ENCODE measurements at places on chromosomes 12 and 14. TPM values are rescaled to one million over a fixed set of nuclear protein-coding genes. Genes with fewer than 3 reads are reported as not detected.

The PMCH gene
- not detected for total RNA-seq

The TAS2R7 gene
- total RNA-seq, result not detected

The PTPRR gene
- 0.94 TPM for total RNA-seq

The KCNH5 gene
- not detected for total RNA-seq

- DNase-seq, result no peak
These were observed 60.4 kb downstream of the TTC7B start for GRCh38 chr14:90755661-90756304.

DNA sequence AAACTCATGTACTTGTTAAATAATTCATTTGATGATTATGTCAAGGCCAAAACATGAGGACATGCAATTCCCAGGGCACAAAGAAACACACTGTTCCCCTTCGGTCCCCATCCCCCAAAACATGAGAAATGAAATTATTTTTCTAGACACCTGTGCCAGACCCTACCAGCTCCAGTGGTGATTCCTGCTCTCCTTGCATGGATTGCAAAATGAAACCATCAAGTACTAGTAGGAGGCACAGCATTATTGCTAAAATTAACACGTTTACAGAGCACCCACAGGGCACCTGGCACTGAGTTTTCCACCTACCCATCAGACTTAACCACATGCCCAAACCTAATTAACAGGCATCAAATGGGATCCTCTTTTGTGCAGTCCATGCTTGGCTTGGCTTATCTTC lies 76.6 kb downstream of the ZFC3H1 start:
- no peak for DNase-seq

DNA sequence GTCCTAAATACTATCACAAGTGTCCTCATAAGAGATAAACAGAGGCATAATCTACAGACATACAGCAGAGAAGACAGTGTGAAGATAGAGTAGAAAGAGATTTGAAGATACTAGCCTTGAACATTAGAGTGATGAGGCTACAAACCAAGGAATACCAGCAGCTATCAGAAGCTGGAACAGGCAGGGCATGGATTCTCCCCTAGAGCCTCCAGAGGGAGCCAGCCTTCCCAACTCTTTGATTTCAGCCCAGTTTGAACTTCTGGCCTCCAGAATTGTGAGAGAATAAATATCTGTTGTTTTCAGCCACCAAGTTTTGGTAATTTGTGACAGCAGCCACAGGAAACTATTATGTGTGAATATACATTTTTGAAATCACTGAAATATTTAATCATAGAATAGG lies 47.2 kb downstream of the CCDC91 start:
- DNase-seq, result no peak

DNA sequence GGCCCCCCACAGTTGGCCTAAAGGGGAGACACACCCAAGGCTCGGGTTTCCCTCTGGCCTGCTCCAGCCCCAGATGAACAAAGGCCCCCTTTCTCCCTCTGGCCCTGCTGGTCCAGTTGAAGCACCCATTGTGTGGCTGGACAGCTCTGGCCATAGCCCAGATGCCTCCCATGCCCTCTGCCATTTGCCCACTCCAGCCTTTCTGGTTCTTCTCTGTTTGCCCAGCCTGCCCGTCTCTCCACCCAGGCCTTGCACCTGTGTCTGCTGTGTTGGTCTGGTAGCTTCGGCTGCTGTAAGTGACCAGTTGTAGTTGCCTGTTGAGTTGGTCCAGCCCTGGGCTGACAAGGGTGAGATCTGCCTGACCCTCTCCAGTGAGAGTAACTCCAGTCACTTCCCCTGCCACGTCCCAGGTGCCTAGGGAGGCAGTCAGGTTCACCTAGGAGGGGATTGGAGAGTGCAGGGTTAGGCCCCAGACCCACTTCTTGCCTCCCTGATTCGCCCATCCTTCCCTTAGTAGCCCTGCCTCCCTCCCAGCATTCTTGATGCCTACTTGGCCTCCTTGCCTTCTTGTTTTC lies 3.0 kb downstream of the B4GALNT1 start:
- peak; percentile 68 for DNase-seq

DNA sequence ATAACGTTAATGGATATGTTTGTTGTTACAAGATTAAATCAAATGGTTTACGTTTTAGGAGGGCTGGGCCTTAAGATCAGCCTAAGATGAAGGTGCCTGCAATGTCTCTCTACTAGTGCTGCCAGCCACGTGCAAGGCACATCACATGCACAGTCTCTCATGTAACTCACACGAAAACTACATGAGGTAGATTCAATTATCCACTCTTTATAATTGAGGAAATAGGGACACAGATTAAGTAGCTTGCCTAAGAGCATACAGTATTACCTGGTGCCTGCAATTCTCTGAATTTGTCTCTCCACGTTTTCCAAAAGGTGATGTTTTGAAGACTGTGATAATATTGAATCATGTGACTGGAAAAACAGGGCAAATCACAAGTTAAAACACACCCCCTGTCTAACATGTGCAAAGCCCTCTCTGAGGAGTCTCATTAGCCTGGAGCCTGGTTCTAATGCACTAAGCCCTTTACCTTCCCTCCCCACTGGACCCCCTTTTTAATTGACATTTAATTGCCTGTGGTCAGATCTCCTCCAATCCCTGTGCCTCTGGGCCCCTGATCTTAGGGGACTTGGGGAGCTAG lies 14.6 kb upstream of the ATP2A2 start:
- no peak for DNase-seq

- DNase-seq, result no peak
These were observed 277.9 kb upstream of the FLRT2 start for GRCh38 chr14:85252011-85252410.

DNA sequence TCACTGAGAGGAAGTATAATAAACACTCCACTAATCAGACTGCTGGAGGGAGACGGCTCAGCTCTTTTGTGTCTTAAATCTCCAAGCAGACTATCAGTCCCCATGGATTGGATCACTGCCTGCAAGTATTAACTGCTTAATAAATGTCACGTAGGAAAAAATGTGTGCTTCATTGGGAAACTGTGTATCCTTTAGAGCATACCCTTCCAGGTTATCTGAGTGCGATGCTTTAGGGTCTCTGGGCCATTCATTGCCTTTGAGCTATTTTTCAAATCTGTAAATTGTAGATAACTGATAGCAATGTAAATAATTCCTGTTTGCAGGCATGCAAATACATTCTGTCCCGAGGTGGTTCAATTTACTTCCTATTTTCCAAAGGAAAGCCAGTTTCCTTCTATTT lies 45.0 kb upstream of the VASH1 start:
- DNase-seq, result no peak

DNA sequence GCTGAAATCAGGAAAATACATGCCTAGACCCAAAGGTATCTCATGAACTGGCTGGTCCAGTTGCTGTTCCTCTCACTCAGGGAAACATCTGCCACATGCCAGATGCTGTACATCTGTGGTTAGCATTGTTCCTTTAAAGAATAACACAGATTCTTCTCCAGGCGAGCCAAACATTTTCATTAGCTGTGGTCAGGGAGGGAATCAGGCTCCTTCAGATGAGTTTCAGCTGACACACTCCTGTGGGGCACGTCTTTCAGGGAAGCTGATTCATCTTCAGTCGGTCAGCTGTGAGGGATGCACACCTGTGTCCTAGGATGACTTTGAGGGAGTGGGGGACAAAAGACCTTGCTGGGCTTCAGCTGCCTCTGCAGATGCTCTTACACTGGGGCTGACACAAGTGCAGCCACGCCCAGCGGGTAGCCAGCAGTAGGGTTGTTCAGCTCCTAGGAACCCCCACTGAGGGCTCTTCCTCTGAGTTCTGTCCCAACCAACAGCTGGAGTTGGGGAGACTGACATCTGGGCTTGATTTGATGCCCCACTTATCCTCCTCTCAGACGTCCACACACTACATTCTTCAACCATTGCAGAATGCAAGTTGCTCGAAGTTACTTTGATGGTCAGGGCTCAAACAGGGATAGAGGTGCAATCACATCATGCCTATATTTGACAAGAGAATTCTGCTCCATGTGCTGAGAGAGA lies 155.0 kb downstream of the NUAK1 start:
- peak; percentile 31 for DNase-seq

GRCh38 chr14:80456209-80456608 lies 244.9 kb upstream of the DIO2 start:
- peak; percentile 58 for DNase-seq

GRCh38 chr14:50970886-50971781 lies 26.9 kb upstream of the PYGL start:
- DNase-seq, result no peak

- DNase-seq, result no peak
These were observed 57.3 kb downstream of the DAD1 start for GRCh38 chr14:22531451-22532344.

DNA sequence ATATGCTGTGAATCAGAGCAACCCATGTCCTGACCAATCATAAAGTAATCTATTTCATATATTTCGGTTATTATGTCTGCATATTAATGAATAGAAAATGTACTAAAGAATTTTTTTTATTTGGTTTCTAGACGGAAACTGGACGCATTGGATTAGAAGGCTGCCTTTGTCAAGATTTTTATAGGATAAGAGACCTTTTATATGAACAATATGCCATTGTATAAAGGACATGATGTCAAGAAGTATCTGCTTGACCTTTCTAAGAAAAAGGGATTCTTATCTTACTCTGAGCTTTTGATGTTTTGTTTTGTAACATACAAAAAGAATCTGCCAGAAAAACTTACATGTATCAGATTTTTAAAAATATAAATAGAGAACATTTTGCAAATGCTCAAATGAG lies 39.8 kb downstream of the CPSF2 start:
- DNase-seq, result no peak

DNA sequence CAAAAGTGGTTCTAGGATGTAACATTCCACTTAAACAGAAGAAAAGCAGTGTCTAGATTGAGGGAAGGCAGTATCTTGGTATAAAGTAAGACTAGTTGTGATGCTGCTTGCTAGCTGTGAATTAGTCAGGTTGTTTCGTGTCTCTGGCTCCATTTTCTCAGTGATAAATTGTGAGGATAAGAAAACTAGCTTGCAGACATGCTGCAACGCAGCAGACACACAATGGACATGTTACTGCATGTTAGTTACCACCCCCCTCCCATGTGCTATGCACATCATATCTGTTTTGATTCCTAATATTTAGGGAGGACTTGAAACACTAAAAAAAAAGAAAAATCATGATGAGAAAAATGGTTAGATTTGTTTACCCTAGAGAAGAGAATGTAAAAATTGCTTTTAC lies 2.9 kb downstream of the CCNK start:
- DNase-seq, result no peak

GRCh38 chr14:61876362-61877034 lies 114.3 kb downstream of the SNAPC1 start:
- peak; percentile 20 for DNase-seq

DNA sequence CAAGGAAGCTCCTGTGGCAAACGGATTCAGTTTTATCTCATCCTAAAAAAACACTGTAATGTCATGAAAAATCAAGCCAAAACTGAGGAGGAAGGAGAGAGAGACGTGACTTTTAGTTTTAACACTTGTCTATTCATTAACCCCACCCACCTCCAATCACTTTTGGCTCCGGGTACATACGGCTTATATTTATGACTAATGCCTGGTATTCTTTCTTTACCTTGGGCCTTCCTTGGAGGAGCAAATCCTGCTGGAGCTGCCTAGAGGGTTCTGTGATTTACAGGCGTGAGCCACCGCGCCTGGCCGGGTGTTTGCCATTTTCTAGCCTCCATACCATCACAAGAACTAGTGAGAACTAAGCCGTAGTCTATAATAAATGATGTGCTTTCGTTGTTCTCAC lies 60.8 kb upstream of the RTRAF start:
- no peak for DNase-seq

DNA sequence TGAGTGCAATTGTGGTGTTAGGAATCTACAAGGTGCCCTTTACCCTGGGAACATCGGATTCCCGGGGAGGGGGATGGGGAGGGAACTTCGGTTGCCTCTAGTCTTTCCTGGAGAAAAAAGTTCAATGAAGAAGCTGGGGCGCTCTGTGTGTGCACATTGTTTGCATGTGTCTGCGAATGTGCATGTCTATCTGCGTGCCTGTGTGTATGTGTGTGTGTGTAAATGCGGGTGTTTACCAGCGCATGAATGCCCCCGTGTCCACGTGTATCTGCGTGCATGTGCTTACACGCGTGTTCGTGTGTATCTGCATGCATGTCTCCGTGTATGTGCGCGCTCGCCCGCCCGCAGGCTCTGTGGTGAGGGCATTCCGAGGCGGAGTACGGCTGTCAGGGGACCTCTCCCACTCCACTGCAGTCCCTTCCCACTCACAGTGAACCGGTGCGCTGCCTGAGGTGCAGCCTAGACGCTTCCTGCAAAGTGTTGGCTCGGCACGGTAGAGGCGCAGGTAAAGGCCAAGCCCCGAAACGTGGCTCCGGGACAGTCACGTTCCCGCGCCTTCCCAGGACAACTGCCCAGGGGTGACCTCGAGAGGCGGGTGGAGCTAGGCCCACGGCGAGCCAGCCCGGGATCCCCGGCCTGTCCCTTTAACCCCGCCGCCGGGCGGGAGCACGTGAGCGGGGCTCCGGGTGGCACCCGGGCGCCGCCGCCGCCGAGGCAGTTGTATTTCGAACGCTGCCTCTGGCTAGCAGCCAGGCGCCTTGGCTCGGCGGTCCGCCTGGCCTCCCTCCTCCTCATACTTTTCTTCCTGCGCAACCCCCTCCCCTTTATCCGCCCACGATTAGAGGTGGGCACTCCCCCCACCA lies 539 bp upstream of the HMGA2 start:
- DNase-seq, result peak; percentile 83

DNA sequence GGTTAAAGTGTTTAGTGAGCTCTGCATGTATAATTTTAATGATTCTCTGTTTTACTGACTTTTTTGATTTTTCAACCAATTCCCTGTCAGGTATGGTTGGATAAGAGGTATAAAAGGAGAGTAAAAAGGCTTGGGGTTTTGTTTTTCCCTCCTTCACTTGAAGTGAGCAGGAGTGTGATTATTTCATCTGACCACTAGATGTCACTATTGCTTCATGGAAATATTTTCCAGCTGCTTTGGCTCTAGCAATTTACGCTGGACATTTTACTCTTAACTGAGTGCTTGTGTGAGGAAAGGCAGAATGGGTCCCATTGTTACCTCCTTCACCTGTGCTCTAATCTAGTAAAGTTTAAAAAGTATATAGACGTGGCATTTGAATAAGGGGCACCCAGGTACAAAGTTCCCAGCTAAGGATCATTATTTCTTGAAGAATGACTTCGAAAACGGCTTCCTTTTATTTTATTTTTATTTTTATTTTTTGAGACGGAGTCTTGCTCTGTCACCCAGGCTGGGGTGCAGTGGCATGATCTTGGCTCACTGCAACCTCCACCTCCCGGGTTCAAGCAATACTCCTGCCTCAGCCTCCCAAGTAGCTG lies 66.5 kb downstream of the TBC1D30 start:
- peak; percentile 13 for DNase-seq

GRCh38 chr12:51798501-51798900 lies 50.0 kb downstream of the FIGNL2 start:
- DNase-seq, result no peak

DNA sequence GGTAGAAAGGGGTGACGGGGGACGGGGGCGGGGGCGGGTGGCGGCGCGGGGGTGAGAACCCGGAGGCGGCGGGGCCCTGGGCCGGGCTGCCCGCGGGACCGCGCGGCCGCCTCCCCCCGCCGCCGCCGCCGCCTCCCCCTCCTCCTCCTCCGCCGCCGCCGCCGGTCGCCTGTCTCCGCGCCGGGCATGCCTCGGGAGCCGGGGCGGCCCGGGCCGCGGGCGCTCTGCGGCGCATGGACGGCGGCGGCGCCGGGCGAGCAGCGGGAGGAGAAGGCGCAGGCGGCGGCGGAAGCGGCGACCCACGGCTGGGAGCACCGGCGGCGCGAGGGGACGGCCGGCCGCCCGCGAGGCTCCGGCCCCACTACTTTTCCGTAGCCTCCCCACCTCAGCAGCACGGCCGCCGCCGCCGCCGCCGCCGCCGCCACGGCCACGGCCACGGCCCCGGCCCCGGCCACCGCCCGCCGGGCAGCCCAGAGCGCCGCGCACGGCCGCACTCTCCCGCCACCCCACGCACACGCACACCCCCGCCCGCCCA lies at the start of gene NPAS3:
TSS of gene NPAS3 (plus strand) at position 161 of the 535 bp plus-strand sequence.
- no peak for DNase-seq

GRCh38 chr14:68891851-68892660 lies 87.0 kb downstream of the ACTN1 start:
- no peak for DNase-seq
